NCI-H1930 (cell line): ENCODE measurements at places on chromosomes 5 and 9.

GRCh38 chr9:3968891-3969290 is 331.0 kb downstream of the GLIS3 start:
- no peak for DNase-seq

GRCh38 chr5:134004626-134005416 is at the start of gene VDAC1:
TSS of gene VDAC1 (minus strand) at chr5:134004975. CDS start at chr5:133993012, 11,963 bp downstream.
- peak; percentile 42 for DNase-seq

- no peak for DNase-seq
Measured at GRCh38 chr5:31366941-31367340, 165.0 kb downstream of the DROSHA start.

DNA sequence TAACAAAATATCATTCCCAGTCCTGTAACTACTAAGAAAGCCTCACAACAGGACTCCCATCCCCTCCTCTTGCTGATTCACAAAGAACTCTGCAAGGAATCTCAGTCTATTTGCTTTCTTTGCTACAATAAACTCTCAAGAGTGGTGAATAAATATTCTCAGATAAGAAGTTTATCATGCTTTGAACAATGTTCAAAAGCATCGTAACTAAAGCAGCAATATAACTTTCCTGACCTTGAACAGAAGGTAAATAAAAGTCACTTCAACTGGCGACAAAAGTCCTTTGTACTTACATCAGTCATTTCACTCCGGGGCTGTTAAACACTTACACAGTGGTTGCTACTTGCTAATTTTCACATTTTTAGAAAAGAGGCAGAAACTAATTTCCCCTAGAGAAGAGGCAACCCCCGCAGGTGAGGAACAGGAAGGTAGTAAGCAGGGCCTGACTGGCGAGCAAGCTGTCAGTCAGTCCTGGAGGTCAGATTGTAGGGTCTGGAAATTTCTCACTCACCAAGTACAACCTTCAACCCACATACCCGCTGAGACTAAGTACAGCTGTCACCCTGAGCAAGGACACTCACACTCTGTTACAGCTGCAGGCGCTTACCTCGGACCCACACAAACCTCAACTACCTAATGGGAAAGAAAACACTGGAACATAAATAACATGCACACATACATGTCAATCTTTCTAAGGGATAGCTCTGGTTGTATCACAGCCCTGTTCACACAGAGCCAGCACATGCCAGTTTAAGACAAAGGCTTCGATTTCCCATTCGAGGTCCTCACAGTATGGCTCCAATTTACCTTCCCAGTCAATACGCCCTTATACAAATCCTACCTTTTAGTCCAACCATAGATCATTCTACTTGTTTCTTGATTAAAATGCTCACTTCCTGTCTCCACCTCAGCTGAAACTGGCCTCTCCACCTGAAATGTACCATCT is 104.6 kb upstream of the RETREG1 start:
- DNase-seq, result peak; percentile 49

DNA sequence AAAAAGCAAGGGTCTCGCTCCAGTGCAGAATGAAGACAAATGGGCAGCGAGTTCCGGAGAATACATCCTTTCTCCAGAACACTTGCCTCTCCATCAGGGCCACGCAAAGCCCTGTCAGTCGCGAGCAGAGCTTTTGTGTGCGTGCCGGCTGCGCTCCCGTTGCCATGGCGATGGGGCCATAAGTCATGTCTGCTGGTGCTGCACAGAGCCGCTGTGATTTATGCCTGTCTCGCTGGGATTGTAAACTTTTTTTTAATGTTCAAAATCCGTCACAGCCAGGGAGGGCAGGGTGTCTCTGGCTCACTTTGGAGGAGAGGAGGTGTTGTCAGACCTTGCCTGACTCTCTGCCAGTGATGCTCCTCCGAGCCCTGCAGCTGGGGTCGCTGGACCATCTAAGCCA is 272.7 kb downstream of the TRIM32 start:
- DNase-seq, result peak; percentile 4
